Fibroblast of skin of right biceps (primary cell): ENCODE measurements at places on chromosomes 13 and 19.

- peak; percentile 98 for DNase-seq
Observed at GRCh38 chr19:38315657-38316476, at the start of gene YIF1B. Gene YIF1B (minus strand): TSS chr19:38315947. CDS start chr19:38315917, 30 bp downstream.

GRCh38 chr13:107322228-107322627 is 754.3 kb upstream of the ARGLU1 start:
- DNase-seq, result no peak

DNA sequence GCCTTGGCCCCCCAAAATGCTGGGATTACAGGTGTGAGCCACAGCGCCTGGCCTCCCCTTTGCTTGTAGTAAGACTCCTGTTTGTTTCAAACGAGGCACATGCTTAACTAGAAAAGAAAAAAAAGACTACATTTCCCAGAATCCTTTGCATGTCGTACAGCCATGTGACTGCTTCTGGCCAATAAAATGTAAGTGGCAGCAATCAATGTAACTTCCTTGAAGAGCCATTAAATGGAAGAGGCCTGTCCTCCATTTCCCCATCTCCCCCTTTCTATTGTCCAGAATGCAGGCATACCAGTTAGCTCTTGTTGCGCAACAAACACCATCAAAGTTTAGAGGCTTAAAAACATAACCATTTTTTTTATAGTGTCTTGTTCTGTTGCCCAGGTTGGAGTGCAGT is 10.4 kb upstream of the GPR32 start:
- peak; percentile 16 for DNase-seq

- DNase-seq, result no peak
Observed at GRCh38 chr13:32447894-32448623, 20.1 kb upstream of the N4BP2L1 start.

DNA sequence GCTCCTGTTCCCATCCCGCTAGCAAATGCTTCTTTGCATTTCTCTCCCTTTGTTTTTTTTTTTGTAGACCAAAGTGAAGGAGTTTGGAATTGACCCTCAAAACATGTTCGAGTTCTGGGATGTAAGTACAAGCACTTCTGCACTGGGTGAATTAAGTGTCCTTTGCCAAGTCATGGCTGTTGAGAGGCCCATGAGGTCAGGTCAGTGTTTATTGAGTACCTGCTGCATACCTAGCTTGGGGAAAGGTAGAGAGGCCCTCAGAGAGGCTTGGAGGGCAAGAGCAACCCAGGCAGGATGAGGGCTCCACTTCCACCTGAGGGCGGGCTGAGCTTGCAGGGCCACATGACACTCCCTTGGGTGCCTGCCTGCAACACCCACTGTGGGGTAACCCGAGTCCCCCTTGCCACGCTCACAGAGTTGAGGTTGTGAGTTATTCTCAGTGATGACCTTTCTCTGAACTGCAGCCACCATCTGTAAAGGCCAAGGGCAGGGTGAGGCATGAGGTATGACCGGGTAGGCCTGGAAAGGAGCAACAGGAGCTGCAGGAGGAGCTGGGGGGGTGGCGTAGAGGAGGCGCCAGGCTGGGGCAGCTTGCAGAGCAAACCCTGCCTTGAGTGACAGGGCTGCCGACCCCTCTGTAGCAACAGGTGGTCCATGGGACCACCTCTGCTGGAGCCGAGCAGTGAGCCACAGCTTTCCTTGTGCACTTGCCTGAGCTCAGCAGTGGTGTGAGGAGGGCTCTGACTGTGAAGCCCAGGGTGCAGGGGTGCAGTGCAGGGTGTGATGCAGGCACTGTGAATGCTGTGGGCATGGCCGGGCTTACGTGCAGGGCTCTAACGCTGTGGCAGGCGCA is 16.6 kb downstream of the GPI start:
- DNase-seq, result no peak

DNA sequence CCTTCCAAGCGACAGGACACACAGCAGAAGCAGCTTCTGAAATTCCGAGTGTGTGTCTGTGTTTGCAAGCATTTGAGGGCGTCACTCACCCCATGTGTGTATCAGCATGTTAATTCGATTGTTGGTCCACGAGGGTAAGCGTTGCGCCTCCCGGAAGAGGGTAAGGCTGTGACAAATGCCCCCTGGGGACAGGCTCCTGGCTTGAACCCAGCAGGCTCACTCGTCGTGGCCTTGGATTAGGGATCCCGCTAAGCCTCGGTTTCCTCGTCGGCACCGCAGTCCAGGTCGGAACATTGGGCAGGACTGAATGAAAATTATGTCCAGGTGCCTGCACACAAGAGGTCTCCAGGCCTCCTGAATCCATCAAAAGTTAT is 606 bp upstream of the STXBP2 start:
- DNase-seq, result no peak

GRCh38 chr13:80655778-80656511 is 315.0 kb upstream of the SPRY2 start:
- no peak for DNase-seq

- DNase-seq, result no peak
Observed at GRCh38 chr19:56547535-56547934, 8.8 kb downstream of the ZFP28 start.

- no peak for DNase-seq
Observed at GRCh38 chr19:15922021-15922420, 12.3 kb downstream of the CYP4F11 start.

DNA sequence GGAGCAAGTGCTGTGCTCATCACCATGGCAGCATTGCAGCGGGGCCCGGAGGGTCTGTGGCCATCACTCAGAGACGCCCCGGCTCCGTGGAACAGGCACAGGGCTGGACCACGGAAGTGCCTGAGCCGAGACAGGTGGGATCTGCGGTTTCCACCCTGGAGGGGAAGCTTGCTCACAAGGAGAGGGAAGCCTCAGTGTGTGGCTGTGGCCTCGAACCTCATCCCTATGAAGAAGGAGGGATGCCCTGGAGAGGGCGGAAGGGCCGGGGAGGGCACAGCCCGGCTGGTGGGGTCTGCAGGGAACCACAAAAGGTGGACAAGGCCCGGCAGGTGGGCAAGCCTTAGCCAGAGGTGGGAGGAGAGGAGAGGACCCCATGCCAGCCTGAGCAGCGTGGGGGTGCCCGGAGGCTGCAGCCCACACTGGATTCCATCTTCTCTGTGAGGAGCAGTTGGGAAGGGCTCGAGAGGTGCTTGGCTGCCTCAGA is 30.4 kb upstream of the TMEM255B start:
- DNase-seq, result no peak
